ENCODE measurements at places on chromosomes 3 and 15. TPM values are rescaled to one million over a fixed set of nuclear protein-coding genes. Genes with fewer than 3 reads are reported as not detected.

GOLGA8S gene
- total RNA-seq, result not detected

IL17RC gene
- 27.6 TPM for total RNA-seq

GP5 gene
- 1.1 TPM for total RNA-seq

MYNN gene
- 23.6 TPM for total RNA-seq

SLC12A1 gene
- under 0.01 TPM for total RNA-seq

CX3CR1 gene
- under 0.01 TPM for total RNA-seq

MUSTN1 gene
- 0.56 TPM for total RNA-seq

CISH gene
- total RNA-seq, result 0.28 TPM

CCR1 gene
- under 0.01 TPM for total RNA-seq

DNAH12 gene
- 0.28 TPM for total RNA-seq

SPESP1 gene
- total RNA-seq, result 4.2 TPM

AQP9 gene
- not detected for total RNA-seq

LRRC2 gene
- 3.6 TPM for total RNA-seq

LTF gene
- total RNA-seq, result 0.38 TPM

SLC25A20 gene
- 34.3 TPM for total RNA-seq

NPTN gene
- 143 TPM for total RNA-seq

SPINK8 gene
- total RNA-seq, result not detected

TMIE gene
- not detected for total RNA-seq

FGF12 gene
- not detected for total RNA-seq

SLC12A8 gene
- 12.4 TPM for total RNA-seq

KNG1 gene
- not detected for total RNA-seq

MB21D2 gene
- 15.0 TPM for total RNA-seq

TRPM1 gene
- not detected for total RNA-seq

TMEM43 gene
- 85.4 TPM for total RNA-seq

KIF15 gene
- 19.0 TPM for total RNA-seq

COL8A1 gene
- total RNA-seq, result 248 TPM

DET1 gene
- 5.6 TPM for total RNA-seq

RTP3 gene
- not detected for total RNA-seq

CYP8B1 gene
- not detected for total RNA-seq

Measured in regular cardiac myocyte (primary cell).